Cardiac fibroblast (primary cell): ENCODE measurements at places on chromosomes 2 and 18.

GRCh38 chr18:35075132-35075531 is 33.9 kb downstream of the MAPRE2 start:
- DNase-seq, result no peak

- DNase-seq, result peak; percentile 44
Observed at GRCh38 chr18:3903337-3903736, 453.4 kb downstream of the TGIF1 start.

GRCh38 chr2:191350826-191351225 is 105.6 kb downstream of the MYO1B start:
- DNase-seq, result no peak

DNA sequence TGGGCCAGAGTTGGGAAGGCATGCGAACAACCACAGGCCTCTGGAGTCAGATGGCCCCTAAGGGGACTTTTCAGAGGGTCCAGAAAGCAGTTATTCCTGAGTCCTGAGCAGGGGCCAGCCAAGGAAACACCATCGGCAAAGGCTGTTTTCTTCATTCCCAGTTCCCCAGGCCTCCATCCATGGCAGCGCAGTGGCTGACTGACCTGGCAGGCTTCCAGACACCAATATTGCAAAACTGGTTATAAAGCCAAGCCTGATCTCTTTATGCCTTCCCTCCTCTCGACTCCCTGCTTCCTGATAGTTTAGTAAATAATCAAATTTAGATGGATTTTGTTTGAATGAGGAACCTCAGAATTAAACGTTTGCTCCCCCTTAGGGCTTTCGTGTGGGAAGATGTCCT is 133.4 kb upstream of the ITGA6 start:
- DNase-seq, result peak; percentile 66

DNA sequence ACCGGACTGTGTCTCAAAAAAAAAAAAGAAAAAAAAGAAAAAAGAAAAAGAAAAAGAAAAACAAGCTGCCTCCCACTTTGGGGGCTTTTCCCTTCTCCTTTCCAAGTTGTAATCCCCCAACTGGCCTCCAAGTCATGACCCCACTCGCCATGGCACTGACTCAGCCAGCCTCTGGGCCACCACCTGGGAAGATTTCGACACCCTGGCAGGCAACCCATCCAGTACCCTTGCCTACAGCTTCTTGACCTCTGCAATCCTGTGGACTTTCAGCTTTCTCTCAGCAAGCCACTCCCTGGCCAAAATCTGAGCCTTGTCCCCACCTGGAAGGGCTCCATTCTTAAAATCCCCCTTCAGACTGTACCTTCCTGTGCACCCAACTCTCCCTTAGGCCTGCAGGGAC is 22.3 kb upstream of the FOSL2 start:
- DNase-seq, result no peak

- DNase-seq, result no peak
Observed at GRCh38 chr2:193502363-193503035, 1307.8 kb upstream of the TMEFF2 start.

DNA sequence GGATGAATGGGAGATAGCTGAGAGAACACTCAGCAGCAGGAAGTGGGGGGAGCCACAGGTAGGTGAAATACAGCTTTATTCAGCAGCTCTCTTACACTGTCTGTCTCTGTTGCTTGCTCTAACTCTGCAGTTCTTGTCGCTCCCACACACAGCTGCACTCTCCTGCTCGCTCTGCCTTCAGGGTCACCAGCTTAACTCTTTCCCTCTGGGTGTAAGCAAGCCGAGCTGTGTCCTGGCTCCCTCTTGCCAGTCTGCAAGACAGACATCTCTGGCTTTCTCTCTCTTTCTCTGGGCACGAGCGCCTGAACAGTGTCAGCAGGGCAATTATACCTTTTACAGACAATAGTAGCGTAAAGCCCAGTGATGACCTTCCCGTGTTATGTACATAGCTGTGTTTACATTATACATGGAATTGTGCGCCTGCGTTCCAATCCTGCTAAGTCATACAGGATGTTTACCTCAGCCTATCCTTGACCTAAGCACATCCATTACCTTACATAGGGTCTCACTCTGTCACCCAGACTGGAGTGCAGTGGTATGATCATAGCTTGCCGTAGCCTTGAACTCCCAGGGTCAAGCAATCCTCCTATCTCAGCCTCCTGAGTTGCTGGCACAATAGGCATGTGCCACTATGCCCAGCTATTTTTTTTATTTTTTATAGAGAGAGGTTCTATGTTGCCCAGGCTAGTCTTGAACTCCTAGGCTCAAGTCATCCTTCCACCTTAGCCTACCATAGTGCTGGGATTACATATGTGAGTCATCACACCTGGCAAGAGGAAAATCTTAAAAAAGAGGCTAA is 57.8 kb upstream of the CHN1 start:
- no peak for DNase-seq

DNA sequence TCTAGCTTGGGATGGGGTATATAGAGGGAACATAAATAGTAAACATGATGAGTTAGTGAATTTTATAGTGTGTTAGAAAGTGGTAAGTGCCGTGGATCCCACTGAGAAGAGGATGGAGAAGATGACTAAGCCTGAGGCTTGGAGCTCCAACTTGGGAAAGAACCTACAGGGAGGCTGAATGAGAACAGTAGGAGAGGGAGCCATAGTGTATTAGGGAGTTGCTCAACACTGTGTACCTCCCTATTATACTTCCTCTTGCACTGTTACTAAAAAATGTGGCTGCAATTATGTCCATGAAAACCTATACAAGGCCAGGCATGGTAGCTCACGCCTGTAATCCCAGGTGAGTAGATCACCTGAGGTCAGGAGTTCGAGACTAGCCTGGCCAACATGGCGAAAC is 2.9 kb upstream of the SLC19A3 start:
- DNase-seq, result peak; percentile 5

DNA sequence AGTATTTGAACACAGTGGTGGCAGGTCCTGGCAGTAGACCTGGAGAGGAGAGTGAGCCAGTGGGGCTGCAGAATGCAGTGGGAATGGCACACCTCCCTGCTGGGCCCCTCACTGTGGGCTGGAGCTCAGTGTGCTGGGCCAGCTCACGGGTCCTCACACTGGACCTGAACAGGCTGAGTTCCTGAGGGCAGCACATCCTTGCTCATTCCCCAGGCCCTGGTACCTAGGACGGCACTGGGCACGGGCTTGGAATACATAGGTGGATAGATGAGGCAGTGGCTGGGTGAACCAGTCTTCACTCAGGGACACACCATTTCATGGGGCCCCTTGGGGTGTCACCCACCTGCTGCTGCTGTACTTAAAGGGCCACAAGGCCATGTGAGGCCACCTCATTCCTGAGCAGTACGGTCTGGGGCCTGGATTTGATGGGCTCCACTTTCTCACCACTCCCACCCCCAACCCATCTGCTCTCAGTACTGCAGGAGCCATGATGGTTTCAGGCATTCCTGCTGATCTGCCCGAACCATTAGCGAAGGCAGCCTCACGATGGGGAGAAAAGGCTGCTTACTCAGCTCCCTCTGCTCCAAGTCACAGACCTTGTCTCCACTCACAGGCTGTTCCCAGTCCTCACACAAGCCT is 4.2 kb downstream of the TMEM177 start:
- no peak for DNase-seq

DNA sequence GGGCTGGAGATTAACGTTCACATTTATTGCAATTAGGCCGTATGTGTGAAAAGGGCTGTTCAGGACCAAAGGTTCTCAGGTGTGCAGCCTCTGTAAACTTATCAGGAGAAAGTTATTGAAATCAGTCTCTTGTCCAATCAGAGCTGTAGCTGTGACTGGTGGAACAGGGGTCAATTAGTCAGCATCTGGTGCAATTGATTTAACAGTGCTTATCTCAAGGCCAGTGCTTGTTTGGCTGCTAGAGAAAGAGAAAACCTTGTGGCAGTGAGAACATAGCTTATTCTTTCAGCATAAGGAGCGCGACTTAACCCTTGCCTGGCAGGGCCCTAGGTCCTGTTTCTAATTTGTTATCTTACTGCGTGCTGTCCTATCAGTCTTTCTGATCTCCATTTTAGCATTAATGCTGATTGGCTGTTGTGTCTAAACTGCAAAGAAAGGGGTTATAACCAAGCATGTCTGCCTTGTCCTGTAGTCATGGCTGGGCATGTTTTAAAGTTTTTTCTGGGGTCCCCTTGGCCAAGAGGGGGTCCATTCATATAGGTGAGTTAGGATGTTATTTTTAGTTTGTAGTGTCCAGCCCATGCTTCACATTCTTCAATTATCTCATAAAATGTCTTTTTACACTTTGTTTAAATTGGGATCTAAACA is 66.4 kb downstream of the CYB5A start:
- DNase-seq, result peak; percentile 59

DNA sequence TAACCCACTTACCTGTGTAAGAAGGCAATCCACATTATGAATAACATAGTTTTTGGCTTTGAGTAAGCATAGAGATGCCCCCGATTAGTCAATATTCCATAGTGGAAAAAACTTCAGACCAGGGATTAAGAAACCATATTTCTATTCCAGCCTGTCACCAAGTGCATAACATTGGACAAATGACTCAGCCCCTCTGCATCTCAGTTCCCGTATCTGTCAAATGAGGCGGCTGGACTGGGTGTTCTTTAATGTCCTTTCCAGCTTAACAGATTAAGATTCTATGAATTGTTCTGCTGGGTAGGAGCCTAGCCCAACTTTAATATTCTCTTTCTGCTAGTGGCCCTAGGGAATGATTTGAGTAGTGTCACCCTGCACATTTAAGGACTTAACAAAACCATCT is 11.8 kb upstream of the FTCDNL1 start:
- no peak for DNase-seq

DNA sequence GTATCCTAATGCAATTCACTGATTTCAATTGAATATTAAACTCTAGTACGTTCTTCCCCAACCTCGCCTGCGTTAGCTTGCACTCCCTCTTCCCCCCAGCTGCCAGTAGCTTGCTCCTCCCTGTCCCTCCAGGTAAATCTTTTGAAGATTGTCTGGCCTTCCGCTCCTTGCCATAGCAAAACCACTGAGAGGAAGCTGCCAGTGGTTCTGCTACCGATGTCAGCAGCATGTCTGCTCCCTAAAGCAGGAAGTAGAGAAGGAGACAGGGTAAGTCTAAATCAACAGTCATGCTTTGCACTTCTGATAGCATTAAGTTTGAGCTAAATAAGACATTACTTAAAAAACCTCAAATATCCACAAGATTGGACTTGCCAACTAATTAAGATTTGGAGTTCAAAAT is 89.1 kb downstream of the SCN2A start:
- no peak for DNase-seq

- DNase-seq, result no peak
Observed at GRCh38 chr2:175393851-175394250, 212.3 kb upstream of the ATP5MC3 start.

- peak; percentile 68 for DNase-seq
Observed at GRCh38 chr18:36572135-36572856, 256.5 kb downstream of the TPGS2 start.

DNA sequence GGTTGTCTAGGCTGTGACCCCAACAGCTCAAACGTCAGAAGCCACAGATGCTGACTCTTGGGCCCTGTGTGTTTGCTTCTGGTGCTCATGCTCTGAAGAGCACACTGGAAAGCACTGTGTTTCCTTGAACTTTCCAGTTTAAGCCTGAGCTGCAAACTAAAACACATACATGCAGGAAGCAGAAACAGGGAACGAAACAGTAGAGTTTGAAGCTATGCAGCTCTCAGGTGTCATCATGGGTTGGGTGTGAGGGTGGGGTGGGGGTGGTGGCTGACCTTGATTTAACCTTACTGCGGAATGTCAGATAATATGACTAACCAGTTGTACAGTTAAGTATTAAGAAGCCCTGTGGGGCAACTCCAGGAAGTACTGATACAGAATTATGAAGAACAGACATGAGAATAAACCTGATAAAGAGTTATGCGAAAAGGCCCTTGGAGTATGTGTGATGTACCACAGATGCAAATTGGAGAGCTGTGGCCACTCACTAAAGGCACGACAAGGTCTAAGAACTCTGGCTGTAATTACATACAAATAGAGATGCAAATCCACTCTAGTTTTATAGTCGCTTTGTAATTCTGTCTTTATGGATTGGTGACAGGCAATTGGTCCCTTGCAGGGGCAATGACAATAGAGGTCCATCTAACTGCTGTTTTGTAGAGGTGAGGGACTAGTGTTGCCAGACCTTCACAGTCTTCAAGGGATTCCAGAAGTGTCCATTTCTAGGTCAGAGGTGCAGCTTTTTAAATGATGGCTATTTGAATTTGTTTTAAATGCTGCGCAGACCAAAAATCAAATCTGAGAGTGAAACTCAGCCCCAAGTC is 273.1 kb downstream of the NAPG start:
- DNase-seq, result peak; percentile 5
